Caco-2 (cell line): ENCODE measurements at places on chromosomes 3 and 15. TPM values are rescaled to one million over a fixed set of nuclear protein-coding genes. Genes with fewer than 3 reads are reported as not detected.

The MYL3 gene
- 13.0 and 13.8 TPM in 2 replicates for total RNA-seq

GRCh38 chr3:137121704-137122314, 164.0 kb downstream of the IL20RB start:
- no peaks in the 10 kb centered on the region for H3K36me3 ChIP-seq
- no peak overlapping the region for H3K4me3 ChIP-seq
- H3K27me3 ChIP-seq = no peaks in the 10 kb centered on the region
- DNase-seq = peak; percentile 38
- no peaks in the 10 kb centered on the region for H3K4me1 ChIP-seq

GRCh38 chr3:195170496-195170895, 100.5 kb downstream of the XXYLT1 start:
- H3K27ac ChIP-seq = no peak overlapping the region
- H3K36me3 ChIP-seq = no peaks in the 10 kb centered on the region
- H3K27me3 ChIP-seq = no peaks in the 10 kb centered on the region
- no peak for DNase-seq
- no peak overlapping the region for H3K4me3 ChIP-seq
- peaks cover 6% of the 10 kb centered on the region for H3K4me1 ChIP-seq

The BFSP2 gene
- total RNA-seq = not detected in 2 replicates

- H3K27me3 ChIP-seq = no peaks in the 10 kb centered on the region
- DNase-seq = no peak
- H3K27ac ChIP-seq = peak overlapping the region; percentile 77
- H3K36me3 ChIP-seq = no peaks in the 10 kb centered on the region
- H3K4me3 ChIP-seq = no peak overlapping the region
These were observed 28.6 kb upstream of the CYP11A1 start for GRCh38 chr15:74396146-74396438.

GRCh38 chr15:76945494-76946093, 14.0 kb downstream of the RCN2 start:
- no peak overlapping the region for H3K27ac ChIP-seq
- no peak for DNase-seq
- H3K4me1 ChIP-seq = no peaks in the 10 kb centered on the region
- no peak overlapping the region for H3K4me3 ChIP-seq
- H3K36me3 ChIP-seq = no peaks in the 10 kb centered on the region

DNA sequence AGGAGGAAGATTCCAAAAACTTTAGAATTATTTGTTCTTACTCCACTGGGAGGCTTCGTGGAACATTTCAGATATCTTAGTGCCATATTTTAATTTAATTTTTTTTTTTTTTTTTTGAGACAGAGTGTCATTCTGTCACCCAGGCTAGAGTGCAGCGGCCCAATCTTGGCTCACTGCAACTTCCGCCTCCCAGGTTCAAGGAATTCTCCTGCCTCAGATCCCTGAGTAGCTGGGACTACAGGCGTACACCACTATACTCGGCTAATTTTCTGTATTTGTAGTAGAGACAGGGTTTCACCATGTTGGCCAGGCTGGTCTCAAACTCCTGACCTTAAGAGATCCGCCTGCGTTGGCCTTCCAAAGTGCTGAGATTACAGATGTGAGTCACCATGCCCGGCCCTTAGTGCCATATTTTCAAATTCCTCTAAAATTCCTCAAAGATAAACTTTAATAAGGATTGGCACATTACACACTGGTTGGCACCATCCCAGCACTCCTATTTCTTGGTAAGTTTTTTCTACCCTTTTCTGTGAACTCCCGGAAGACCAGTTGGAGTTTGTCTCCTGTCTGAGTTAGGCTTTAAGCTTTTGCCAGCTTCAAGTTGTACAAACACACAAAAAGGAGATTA, 693.7 kb downstream of the MCTP2 start:
- H3K27me3 ChIP-seq = no peaks in the 10 kb centered on the region
- no peaks in the 10 kb centered on the region for H3K4me1 ChIP-seq
- H3K27ac ChIP-seq = no peak overlapping the region
- no peak for DNase-seq
- H3K36me3 ChIP-seq = no peaks in the 10 kb centered on the region

The ALCAM gene
- total RNA-seq = 0.41 and 0.46 TPM in 2 replicates

DNA sequence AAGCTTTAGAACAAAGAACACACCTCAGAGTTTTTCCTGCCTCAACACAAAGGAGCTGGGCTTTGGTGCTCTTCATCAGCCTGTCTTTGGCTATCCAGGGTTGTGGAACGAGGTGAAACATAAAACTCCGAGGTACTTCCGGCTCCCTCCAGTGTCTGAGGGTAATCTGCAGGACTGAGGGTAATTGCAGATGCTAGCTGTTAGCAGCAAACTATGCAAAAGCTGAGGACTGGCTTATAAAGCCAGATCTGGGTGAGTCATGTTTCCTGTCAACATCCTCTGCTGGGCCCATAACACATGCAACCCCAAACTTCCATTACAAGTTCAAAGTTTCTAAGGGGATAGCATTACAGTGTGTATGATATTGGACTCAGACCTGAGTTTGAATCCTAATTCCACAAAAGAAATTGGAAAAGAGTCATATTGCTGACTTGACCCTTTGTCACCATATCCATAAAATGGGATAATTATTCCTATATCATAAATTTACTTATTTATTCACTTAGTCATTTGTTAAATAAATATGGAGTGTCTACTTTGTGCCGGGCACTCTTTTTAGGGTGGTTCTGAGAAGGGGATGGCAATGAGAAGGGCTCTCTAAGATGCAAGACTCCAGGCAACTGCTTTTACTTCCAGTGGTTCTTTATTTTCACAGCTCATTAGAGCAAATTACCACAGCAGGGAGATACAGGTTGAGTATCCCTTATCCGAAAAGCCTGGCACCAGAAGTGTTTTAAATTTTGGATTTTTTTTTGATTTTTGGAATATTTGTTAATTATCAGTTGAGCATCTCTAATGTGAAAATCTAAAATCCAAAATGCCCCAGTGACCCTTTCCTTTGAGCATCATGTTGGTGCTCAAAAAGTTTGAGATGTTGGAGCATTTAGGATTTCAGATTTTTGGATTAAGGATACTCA, 9.5 kb upstream of the TRIM69 start:
- H3K27ac ChIP-seq = no peak overlapping the region
- H3K36me3 ChIP-seq = no peaks in the 10 kb centered on the region
- no peaks in the 10 kb centered on the region for H3K27me3 ChIP-seq
- DNase-seq = peak; percentile 47
- peaks cover 3% of the 10 kb centered on the region; the same call in 1 of the 2 replicates for H3K4me1 ChIP-seq
- no peak overlapping the region for H3K4me3 ChIP-seq
